ENCODE measurements at places on chromosomes 4 and X.
A peak's percentile ranks its signal among the peaks of the same experiment; 100 is the strongest.

GRCh38 chr4:137181293-137181899 lies 350.9 kb downstream of the PCDH18 start:
- no peak for DNase-seq

- no peak for DNase-seq
These were observed 11.6 kb downstream of the PDZD4 start for GRCh38 chrX:153818571-153819383.

DNA sequence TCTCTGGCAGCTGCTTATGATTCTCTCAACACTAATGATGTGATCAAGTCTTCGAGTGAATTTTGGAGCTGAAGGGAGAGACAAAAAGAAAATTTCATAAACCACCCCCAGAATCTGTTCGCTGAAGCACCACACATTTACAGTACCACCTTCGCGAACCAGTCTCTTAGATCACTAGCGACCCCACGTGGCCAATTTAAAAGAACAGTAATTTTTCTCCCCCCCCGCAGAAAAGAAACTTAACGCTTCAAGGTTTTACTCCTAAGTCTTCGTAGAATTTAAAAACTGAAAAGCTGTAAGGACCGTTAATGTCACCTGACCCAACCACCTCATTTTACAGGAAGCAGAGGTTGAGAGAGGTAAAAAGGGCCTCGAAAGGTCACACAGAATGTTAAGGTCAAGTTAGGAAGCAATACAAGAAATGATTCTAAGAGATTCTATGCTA lies 187.5 kb downstream of the QDPR start:
- DNase-seq, result peak; percentile 42

DNA sequence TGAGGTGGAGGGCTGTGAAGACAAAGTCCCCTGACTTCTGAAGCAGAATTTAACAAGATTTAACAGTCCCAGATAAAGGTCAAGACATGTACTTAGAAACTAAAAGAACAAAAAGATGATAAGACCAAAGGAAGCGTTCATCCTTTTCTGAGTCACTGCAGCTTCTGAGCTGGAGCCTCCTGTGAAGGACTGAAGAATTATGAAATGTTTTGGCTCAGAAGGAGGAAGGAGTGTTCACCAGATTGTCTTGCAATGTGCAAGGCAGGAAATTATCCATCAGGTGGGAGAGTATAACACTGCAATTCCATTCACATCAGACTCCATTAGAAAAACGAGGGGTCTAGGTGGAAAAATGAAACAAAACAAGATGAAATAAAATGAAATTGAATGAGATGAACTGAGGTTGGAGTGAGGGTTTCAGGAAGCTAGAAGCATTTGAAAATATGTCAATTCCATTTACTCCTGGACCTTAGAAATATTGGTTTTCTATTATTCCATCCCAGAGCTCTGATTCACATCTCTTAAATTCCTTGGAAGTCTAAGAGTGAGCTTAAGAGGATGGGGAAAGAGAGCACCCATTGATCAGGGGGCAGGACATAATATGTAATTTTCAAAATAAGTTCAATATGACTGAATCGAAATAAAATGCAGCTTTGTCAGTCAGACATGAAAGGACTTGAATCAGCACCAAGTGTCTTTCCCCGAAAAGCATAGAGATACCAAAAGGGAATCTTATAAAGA lies 186.1 kb upstream of the LNX1 start:
- DNase-seq, result peak; percentile 67

- no peak for DNase-seq
These were observed 131.8 kb downstream of the CLCN5 start for GRCh38 chrX:50054147-50054546.

GRCh38 chrX:25941559-25942250 lies 196.4 kb upstream of the MAGEB18 start:
- DNase-seq, result no peak

DNA sequence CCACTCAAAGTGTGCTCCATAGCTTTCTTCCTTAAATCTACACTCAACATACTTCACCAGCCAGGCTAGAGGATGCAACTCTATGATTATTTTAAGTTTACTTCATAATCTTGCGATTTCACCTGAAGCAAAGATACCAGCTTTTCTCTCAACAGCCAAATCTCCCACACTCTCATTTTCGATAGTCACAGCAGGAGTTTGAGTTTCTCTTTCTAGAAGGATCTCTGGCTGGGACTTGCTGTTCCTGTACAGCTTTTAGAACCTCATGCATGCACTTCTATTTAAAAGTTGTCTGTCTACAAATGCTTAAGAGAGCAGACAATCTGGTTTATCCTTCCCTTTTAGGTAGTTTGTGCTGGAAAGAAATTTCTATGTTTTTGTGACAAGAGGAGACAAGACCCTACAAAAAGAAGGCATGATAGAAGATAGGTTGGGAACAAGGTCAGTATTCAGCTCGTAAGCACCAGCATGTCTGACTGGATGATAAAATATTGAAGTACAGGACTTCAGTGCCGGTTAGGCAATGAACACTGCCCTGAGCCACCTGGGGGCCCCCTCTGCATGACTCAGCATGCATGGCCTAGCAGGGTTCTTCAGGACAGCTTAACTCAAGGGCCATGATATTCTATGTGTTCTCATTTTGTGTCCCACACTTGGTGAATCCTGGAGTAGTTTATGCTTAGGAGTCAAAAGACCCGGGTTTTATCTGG lies 65.6 kb downstream of the ATXN3L start:
- peak; percentile 34 for DNase-seq

GRCh38 chrX:118251271-118251670 lies 94.6 kb upstream of the WDR44 start:
- peak; percentile 20 for DNase-seq

DNA sequence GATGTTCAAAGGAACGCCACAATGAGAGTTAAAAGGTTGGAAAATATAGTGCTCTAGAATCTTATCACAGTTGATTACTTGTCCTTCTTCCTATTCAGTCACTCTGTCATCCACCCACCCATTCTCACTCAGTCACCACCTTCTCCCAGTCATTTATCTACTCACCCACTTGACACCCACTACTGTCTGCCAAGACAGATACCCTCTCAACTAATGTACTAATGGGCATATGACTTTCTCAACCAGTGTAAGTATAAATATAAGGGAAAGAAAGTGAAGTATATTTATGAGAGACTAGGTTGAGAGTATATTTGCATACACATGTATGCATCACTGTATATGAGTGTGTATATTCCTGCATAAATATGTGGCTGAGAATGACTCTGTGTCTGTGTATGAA lies 20.0 kb downstream of the MID2 start:
- no peak for DNase-seq

DNA sequence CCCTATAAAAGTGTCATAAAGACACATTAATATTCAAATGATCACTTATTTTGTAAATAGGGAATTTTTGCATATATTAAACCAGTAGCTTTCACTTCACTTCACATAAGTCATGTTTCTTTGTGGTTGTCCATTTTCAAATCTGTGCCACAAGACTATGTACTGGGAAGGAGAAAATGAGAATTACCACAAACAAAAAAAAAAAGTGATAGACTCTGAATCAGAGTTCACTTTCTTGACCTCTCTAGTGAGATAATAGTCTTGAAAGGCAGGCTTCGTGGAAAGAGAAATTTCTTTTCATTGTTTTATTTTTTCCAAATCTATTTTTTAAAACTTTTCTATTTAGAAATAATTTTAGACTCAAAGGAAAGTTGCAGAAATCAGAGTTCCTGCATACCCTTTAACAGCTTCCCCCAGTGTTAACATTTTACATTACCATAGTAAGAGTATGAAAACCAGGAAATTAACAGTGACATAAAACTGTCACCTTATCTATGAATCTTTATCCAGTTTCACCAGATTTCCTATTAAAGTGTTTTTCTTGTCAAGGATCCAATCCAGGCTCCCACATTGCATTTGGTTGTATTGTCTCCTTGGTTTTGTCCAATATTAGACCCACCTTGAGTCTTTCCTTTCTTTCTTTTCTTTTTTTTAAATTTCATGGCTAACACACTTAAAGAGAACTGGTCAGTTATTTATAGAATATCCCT lies 215.4 kb upstream of the PGRMC2 start:
- DNase-seq, result no peak

DNA sequence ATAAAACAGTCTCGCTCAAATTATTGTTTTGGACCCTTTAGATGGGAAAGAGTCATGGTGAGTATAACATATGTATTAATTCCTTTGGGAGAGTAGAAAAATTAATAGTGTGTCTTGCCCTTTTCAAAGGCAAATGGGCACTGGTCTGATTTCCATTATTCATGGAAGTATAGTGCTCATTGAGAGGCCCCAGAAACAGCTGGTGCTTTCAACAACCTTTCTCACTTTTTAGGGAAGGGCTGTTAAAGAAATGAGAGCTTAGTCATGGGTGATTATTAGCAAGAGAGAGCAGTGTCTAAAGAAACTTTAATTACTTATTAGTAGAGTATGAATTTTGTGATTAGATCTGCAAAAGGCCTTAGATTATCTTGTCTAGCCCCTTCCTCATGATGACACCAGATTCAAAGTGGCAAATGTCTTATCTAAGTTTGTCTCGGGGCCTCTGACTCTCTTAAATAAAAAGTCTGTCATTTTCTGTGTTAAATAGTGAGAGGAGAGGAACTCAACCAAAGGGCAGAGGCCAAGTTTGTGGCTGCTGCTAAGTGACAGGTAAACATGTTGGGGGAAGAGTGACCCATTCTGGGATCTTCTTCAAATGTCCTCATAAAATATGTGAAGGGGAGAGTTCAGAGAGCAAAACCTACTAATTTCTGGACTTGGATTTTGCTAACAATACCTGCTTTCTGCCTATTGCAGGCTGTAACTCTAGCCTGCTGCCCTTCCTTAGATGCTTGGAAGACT lies 110.6 kb downstream of the REPS2 start:
- DNase-seq, result no peak

GRCh38 chr4:105548483-105548882 lies 3.9 kb upstream of the ARHGEF38 start:
- DNase-seq, result peak; percentile 66

DNA sequence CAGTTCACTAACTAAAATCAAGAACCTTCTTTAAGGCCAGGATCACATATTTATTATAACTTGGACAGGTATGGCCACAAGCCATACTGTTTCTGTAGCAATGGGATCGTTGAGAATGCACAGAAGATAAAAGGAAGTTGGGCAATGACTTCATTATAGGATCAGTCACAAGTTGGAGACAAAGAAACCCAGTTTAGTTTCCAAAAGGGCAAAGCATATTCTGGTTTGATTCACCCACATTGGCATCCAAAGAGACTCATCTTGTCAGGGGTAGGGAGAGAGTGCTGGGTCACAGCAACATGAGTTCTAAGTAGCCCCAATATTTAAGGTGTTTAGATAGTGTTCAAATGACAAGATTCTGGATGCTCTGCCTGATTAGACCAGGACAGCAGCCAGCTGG lies 317.1 kb upstream of the GALNT7 start:
- DNase-seq, result no peak

DNA sequence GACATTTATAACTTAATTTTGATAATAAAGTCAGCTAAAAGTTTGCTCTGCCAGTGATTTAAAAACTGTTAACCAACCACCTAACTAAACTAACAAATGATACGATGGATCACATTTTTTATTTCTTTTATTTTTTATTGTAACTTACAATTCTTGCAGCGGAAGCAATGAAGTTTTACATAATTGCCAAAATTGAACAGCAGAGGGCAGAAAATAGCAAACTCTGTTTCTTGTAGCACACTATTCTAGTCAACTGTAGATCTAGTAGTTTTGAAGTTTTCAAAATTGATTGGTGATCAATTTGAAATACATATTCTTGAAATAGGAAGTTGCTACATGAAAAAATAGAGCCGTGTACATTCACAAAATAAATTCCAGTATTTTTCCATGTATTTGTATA lies 2.8 kb upstream of the GRIA2 start:
- no peak for DNase-seq

DNA sequence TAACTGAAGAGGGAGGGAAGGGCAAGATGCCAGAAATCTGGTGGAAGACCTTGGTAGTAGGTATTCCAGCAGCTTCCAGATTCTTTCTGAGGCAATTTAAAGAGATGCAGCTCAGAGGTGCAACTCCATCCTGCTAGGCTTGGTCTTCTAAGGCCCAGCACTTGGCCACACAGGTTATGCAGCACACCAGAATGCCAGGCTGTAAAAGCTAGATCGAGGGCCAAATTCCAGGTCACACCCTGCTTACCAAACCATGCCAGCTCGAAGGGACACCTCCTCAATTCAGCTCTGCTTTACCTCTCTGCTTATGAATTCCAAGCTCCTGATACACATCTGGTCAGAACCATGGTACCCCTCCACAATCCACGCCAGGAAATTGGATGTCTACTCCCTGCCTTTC lies 19.8 kb upstream of the ATXN3L start:
- DNase-seq, result no peak

DNA sequence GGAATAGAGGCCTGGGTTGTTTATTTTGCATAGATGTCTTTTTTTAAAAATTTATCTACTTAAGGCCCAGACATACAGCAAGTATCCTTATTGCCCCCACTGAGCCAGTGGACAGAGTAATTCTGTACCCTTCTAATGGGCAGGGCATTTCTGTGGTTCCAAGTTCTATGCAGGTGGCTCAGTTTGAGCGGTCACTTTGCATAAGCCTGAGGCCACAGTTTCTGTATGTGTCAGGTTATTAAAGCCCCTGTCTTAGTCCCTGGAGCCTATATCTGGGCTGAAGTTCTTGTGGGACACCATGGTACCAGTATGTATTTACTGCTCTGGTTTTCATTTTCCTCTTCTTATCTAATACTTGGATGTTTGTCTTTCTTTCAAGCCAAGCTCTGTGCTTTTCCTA lies 168.8 kb downstream of the MID1IP1 start:
- no peak for DNase-seq

- DNase-seq, result no peak
These were observed 44.2 kb downstream of the MAML3 start for GRCh38 chr4:140109737-140110136.

- no peak for DNase-seq
These were observed 9.2 kb downstream of the BOD1L1 start for GRCh38 chr4:13618212-13618806.

DNA sequence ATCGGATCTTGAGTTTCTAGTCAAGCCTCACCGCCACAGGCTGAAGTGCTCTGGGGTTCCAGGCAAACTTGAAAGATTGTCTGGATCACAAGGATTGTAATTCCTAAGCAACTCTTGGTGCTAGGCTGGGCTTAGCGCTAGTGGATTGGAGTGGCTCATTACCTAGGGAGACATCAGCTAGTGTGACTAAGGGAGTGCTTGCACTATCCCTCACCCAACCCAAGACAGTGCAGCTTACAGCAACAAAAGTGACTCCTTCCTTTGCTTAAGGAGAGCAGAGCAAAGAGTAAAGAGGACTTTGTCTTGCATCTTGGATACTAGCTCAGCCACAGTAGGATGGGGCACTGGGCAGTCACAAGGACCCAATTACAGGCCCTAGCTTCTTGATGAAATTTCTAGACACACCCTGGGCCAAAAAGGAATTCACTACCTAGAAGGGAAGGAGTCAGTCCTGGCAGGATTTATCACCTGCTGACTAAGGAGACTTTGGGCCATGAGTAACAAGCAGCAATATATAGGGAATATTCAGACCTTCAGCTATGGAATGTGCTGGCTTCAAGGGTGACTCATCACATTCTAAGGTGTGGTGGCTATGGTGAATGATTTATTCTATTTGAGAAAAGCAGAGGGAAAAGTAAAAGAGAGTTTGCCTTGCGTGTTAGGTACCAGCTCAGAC lies 1212.4 kb downstream of the PCDH18 start:
- peak; percentile 49 for DNase-seq
